ENCODE measurements at places on chromosomes 16 and 17.

GRCh38 chr16:2428051-2428783, 1.0 kb upstream of the CCNF start:
- peak; percentile 31 for DNase-seq

GRCh38 chr16:86118467-86119307, 219.7 kb downstream of the IRF8 start:
- DNase-seq: no peak

DNA sequence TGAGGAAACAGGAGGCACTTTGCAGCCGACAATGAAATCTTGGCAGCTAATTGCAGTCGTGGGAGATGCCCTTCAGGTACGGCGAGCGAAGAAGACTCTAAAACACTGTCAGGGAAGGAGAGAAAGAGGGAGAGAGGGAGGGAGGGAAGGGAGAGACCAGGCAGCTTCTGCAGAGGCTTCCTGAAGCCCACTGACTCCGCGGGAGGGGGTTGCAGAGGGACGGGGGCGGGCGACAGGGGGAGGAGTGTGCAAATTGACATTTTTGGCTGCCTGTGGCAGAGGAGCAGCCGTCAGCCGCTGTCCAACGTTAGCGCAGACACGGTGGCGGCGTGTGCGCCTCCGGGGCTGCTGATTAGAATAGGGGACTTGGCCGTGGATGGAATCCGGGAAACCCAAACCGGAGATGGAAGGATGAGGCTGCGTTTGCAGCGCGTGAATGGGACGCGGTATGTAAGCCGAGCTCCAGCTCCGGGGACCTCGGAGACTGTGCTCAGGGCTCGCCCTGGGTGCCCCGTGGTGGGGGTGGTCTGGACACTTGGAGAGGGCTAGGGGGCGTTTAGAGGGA, 849.1 kb upstream of the RBFOX1 start:
- no peak for DNase-seq

- DNase-seq: no peak
Observed at GRCh38 chr17:39794249-39794970, 56.7 kb downstream of the GRB7 start.

- DNase-seq: no peak
Observed at GRCh38 chr17:5425826-5426225, 5.8 kb downstream of the RPAIN start.

DNA sequence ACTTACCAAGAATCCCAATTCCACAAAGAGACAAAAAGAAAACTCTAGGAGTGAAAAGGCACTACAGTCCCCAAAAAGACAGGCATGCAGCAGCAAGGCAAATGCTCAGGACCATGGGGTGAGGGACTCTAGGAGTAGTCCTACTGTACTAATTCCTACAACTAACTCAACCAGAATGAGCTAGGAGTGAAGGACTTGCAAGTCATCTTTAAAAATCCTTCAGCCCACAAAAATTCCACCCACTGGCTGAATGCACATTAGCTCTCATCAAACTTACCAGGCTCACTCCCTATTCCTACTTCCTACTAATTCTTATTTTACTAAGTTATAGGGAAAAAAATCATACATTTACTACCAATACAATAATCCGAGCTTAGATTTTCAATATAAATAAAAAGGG, 141.7 kb upstream of the C17orf78 start:
- DNase-seq: no peak

GRCh38 chr17:36929851-36930582, 7.3 kb upstream of the LHX1 start:
- DNase-seq: no peak

GRCh38 chr17:44915321-44915726, at the start of gene GFAP:
Gene GFAP, minus strand, starts transcription at chr17:44915500. Its CDS starts 14 bp downstream, at chr17:44915486.
- DNase-seq: no peak

DNA sequence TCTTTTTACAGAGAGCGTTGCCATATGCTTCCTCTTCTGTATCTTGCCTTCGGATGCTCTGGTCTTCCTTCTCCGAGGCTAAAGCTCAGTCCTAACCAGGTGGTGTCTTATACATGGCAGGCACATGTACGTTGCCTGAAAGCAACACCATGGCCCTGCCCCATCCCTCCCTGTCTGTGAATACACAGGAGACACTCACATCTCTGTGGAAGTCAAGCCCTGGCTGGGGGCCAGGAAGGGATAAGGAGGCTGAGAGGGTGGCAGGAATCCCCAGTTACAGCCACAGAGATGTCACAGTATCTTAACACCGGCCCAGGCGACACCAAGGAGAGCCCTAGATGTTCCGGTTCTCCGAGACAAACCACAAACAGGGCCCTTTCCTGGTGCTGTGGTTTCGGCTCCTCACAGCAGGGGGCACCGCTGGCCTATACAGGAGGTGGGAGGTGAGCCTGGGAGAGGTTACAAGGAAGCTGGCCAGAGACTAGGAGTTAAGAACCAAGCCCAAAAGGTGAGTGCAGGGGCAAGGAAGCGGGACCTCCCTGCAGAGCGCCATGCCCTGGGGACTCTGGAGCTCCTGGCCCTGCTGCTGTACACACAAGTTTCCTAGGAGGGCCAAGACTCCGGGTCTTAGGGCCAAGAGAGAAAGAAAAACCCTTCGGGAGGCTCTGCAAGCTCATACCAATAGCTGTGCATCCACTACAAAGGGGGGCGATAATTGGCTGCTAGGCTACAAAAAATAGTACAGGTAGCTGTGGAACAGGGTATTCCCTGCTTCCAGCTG, 41.7 kb downstream of the SRL start:
- DNase-seq: peak; percentile 62

- no peak for DNase-seq
Observed at GRCh38 chr17:404703-405102, 52.1 kb upstream of the RPH3AL start.

DNA sequence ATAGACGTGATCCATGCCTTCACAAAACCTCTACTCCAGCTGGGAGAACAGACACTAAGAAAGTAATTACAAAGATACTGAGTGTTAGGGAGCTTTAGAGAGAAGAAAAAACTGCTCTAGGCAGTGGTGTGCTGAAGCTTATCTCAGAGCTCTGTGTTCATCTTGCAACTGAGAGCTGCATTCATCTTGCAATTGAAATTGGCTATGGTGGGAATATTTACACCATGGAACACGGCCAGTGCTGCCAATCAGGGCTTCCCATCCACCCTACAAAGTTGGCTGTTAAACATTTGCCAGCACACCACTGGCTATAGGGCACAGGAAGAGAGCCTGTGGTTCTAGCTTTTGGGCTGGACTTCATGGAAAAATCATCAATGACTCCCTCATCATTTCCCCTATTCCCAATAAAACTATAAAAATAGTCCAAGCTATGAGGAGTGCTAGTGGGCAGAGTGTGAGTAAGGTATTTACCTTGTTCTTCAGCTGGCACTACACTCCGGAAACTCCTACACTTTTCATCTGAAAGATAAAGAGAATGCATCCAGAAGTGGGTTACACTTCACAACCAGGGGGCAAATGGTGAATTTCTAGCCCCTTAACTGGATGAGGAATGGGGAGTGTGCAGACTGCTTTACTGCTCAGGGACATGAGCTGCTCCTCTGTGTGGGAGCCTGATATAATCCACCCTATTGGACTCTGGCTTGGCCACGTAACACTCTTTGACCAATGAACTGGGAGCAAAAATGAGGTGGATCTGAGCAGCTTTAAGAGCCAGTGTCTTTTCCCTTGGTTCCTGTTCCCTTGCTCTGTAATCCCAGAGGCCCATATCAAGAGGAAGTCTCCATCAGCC, 11.6 kb downstream of the GSG1L2 start:
- no peak for DNase-seq

GRCh38 chr17:61444075-61444474, 8.1 kb upstream of the TBX4 start:
- DNase-seq: no peak

GRCh38 chr17:20952183-20952582, 90.6 kb downstream of the USP22 start:
- no peak for DNase-seq

- DNase-seq: peak; percentile 42
Observed at GRCh38 chr16:3637371-3637923, 17.0 kb upstream of the DNASE1 start.

- DNase-seq: peak; percentile 25
Observed at GRCh38 chr17:72852277-72852938, 240.1 kb downstream of the SLC39A11 start.

GRCh38 chr16:69105501-69106361, at the start of gene HAS3:
Gene HAS3, plus strand, starts transcription at chr16:69105653. Its CDS starts 3,743 bp downstream, at chr16:69109396.
- DNase-seq: peak; percentile 58

GRCh38 chr16:969508-970385, 1.0 kb downstream of the LMF1 start:
- DNase-seq: peak; percentile 39

- no peak for DNase-seq
Observed at GRCh38 chr16:82281544-82281943, 111.5 kb upstream of the MPHOSPH6 start.

DNA sequence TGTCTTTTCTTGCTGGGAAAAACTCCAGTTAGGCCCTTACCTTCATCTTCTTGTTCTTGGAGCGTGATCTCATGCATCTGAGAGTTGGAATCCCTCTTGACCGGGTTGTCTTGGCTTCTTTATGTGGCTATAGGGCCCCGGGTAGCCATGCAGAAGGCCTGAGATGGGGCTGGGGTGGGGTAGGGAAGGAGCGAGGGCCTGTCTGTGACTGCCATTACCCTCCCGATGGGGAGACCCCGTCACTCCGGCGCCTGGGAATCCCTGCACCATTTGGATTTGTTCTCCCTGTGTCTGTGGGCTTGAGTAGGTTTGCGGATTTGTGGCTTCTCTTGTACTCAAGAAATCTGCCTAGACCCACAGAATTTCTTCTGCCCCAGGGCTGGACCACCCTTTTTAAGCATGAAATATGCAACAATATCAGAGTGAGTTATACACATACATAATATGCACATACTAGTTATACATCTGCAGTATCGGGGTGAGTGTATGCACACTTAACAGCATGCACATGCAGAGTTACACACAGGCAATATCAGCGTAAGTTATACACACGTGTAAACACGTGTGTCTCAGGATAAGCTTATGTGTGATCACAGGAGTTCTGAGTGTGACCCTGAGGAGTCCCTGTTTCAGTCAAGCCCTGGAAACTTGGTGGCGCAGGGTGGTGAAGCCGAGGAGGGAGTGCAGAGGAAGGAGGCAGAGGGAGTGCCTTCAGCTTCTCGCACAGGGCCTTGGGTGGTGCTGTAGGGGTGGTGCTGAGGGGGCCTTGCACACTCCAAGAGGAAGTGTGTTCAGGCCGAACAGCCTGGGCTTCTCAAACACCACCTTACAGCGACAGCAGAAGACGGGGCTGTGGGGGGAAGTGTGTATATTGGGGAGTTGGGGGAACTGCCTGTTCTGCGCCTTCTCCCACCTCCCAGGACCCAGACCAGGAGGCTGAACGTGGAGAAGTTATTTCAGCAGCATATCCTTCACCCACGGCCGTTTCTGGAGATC, 18.5 kb downstream of the CCDC42 start:
- DNase-seq: no peak

- no peak for DNase-seq
Observed at GRCh38 chr16:2004795-2005517, 4.7 kb downstream of the ZNF598 start.

DNA sequence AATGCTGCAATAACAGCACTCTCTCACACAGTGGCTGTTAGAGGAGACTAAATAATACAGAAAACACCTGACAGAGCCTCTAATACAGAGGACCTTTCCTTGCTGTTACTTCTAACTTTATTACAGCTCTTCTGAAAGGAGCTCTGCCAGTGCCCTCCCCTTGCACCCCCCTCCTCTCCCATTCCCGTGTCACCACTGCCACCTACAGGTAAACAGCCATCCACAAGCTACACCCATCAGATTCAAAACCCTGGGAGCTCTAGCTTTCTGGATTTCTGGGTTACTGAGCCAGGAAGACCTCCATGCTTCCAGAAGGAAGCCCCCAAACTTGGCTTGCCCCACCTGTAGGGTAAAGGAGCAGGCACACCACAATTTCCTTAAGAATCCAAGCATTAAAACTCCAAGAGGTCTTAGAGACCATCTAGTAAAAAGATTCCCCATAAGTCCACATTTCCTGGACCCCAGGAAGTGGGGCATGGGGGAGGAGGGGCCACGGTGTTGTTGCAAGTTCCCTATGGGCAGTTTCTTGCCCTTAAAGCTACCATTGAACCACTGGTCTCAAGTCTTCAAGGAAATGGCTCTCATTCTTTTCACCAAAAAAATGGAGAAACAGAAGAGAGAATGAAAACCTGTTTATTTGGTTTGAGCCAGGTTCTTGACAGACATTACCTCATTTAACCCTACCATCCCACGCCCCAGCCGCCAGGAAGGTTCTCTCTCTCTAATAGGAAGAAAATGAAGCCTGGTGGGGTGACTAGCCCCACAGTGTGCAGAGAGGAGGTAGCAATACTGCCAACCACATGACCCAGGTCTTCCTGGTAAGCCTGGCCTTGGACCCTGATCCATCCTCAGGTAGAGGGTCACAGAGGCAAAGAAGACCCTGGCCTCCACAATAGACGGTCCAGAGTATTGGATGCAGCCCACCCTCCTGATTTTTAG, 52.8 kb downstream of the TOM1L2 start:
- peak; percentile 81 for DNase-seq

- no peak for DNase-seq
Observed at GRCh38 chr17:17748604-17749003, 67.3 kb downstream of the RAI1 start.

GRCh38 chr17:79820959-79821330, 18.3 kb downstream of the CBX4 start:
- no peak for DNase-seq

DNA sequence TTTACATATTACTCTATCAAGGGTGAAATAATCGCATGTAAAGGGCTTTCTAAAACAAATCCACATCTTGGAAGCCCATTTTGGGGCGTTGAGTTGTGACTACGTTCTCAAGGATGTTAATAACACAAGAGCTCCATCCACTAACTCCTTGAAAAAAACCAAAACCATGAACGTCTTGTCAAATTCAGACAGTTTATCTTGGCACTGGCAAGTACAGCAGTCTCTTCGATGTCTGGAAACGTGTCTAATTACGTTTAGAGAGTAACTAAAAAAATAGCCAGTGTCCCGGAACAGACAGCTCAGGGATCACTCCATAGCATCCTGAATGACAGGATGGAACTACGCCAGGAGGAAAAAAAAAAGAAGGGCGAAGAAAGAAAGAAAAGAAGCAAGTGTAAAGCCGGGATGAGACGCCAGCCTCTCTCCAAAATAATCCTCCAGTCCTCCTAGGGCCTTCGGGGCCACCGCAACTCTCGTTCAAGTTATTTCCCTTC, 954 bp downstream of the MYO1D start:
- peak; percentile 27 for DNase-seq

- peak; percentile 79 for DNase-seq
Observed at GRCh38 chr16:59046335-59046734, 312.2 kb upstream of the GOT2 start.

DNA sequence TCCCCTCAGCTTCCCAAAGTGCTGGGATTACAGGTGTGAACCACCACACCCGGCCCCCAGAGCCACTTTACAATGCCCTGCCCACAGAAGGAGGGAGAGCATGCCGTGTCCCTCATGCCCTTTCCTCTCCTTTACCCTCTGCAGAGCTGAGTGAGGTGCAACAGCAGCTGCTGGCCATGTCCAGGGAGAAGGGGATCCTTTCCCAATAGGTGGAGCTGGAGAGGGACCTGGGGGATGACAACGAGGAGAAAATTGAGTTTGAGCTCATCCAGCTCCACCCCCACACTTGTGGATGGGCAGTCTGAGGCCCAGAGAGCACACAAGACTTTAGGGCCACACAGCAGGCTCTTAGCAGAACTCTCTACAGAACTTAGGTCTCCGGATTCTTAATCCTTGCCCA, 7.9 kb upstream of the GSDMA start:
- DNase-seq: no peak

Measured in fibroblast of upper back skin (primary cell).